ENCODE measurements at places on chromosomes 2 and 18. TPM values are rescaled to one million over a fixed set of nuclear protein-coding genes. Genes with fewer than 3 reads are reported as not detected.

Gene SERPINB2
- total RNA-seq: 0.27 TPM

Gene UGT1A6
- not detected for total RNA-seq

Gene REG1B
- total RNA-seq: 4.9 TPM

Gene ELAC1
- 5.1 TPM for total RNA-seq

Gene SLC11A1
- 56.1 TPM for total RNA-seq

Gene AGXT
- not detected for total RNA-seq

Gene ABCG5
- total RNA-seq: not detected

Gene NT5C1B
- total RNA-seq: not detected

Gene GPR39
- 0.42 TPM for total RNA-seq

- DNase-seq: no peak
- no peaks in the 10 kb centered on the region for H3K27me3 ChIP-seq
- no peak overlapping the region for H3K4me3 ChIP-seq
- no peaks in the 10 kb centered on the region for H3K36me3 ChIP-seq
- H3K27ac ChIP-seq: no peak overlapping the region
- no peaks in the 10 kb centered on the region for H3K4me1 ChIP-seq
Observed at GRCh38 chr18:79239631-79240030, 156.1 kb upstream of the NFATC1 start.

DNA sequence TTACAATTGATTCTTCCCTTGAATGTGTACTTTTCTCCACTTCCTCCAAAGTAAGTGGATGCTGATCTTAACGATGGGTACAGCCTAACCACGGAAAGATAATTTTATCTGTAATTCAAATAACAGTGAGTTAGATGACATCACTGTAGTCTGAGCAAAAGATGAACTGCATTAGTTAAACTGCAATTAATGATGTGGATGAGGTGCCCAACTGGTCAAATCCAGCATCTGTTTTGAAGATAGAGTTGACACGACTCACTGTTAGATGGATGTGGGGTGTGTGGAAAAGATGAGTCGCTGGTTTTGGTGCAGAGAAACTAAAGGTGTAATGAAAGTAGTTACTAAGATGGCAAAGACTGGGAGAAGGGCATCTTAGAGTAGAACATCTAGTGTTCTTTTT is 270.5 kb upstream of the MEIS1 start:
- no peak overlapping the region for H3K4me3 ChIP-seq
- no peak for DNase-seq
- no peaks in the 10 kb centered on the region for H3K4me1 ChIP-seq
- H3K36me3 ChIP-seq: no peaks in the 10 kb centered on the region
- no peak overlapping the region for H3K27ac ChIP-seq
- H3K27me3 ChIP-seq: no peaks in the 10 kb centered on the region

DNA sequence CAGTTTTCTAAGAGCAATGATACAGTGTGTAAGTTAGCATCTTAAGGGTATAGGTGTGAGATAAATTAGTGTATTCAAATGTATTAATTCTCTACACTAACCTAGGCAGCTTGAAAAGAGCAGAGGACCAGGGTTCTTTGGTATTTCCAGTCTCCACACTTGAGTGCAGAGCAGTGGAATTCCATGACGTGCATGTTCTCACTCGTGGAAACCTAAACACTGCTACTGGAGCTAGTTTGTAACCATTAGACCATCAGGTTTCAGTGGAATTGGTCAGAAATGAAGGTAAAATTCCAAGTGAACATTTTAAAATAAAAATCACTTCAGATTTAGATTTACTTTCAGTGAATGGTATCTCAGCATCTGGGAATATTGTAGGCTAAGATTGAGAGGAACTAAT is 9.0 kb downstream of the SPTBN1 start:
- DNase-seq: no peak
- H3K4me3 ChIP-seq: no peak overlapping the region
- H3K36me3 ChIP-seq: no peaks in the 10 kb centered on the region
- H3K4me1 ChIP-seq: peaks cover 4% of the 10 kb centered on the region
- no peaks in the 10 kb centered on the region for H3K27me3 ChIP-seq
- no peak overlapping the region for H3K27ac ChIP-seq

DNA sequence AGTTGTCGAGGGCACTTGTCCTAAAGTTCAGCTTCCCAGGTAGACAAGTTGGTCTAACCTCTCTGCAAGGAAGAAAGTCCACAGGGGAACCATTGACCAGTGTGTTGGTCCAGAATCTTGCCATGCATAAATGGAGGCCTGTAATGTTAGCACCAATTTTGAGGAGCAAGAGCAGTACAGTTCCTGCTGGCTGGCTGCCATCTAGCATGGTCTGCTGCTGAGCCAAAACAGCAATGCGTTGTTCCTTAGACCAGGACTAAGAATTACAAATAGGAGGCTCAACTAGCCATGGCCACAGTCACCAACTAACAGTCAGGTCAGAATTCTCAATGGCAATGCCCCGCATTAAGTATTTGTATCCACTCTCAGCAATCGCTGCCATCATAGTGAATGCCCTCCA is 72.8 kb upstream of the WIPF1 start:
- H3K36me3 ChIP-seq: no peaks in the 10 kb centered on the region
- H3K4me3 ChIP-seq: no peak overlapping the region
- DNase-seq: peak; percentile 66
- H3K4me1 ChIP-seq: peaks cover 2% of the 10 kb centered on the region
- no peaks in the 10 kb centered on the region for H3K27me3 ChIP-seq

DNA sequence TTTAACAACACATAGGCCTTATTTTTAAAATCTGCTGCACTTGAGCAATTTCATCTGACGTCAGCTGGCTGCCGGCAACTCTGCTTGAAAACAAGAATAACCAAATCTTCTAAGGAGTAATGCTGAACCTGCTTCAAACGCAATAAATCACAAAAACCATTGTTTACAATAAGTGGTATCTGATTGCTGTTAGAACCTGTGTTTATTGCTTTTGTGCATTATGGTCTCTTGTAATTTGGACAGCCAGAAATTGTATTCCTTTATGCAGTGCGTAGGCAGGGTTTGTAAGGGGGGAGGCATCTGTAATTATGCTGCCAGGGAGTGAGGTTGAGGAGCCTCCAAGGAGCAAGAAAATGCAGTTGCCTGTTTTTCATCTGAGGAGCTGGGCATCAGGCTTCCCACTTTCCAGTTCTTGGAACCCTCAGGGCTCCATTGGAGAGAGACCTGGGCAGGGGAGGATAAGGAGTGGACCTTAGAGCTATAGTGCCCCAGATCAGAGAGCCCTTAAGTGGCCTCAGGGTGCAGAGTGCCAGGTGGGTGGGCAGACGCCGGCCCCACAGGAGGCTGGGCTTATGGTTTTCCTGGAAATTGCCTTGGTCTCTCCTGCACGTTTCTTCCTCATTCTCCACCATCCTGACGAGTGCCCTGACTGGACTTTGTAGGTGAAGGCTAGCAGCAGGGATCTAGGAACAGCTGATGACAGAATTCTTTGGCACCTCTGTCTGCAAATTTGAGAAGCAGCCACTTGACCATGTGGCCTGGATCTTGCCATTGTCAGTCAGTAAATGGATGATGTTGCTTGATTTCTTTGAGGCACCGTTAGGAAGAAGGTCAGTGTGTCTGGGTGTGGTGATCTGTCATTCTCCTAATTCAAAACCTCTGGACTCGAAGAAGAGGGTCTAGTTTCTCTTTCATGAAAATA is 129.2 kb downstream of the KLHL29 start:
- DNase-seq: no peak
- no peak overlapping the region for H3K4me3 ChIP-seq
- H3K27me3 ChIP-seq: no peaks in the 10 kb centered on the region
- no peak overlapping the region for H3K27ac ChIP-seq
- H3K36me3 ChIP-seq: no peaks in the 10 kb centered on the region

GRCh38 chr2:68878753-68879152 is 7.6 kb upstream of the BMP10 start:
- no peak overlapping the region for H3K27ac ChIP-seq
- no peaks in the 10 kb centered on the region for H3K4me1 ChIP-seq
- no peak for DNase-seq
- H3K27me3 ChIP-seq: no peaks in the 10 kb centered on the region

- DNase-seq: no peak
- no peaks in the 10 kb centered on the region for H3K27me3 ChIP-seq
- no peak overlapping the region for H3K27ac ChIP-seq
- no peak overlapping the region for H3K4me3 ChIP-seq
Observed at GRCh38 chr2:228507231-228507824, 325.8 kb upstream of the SPHKAP start.

GRCh38 chr2:162069267-162069903 is 4.6 kb downstream of the DPP4 start:
- H3K27me3 ChIP-seq: no peaks in the 10 kb centered on the region
- H3K4me1 ChIP-seq: no peaks in the 10 kb centered on the region
- H3K27ac ChIP-seq: no peak overlapping the region
- H3K4me3 ChIP-seq: no peak overlapping the region
- no peak for DNase-seq

DNA sequence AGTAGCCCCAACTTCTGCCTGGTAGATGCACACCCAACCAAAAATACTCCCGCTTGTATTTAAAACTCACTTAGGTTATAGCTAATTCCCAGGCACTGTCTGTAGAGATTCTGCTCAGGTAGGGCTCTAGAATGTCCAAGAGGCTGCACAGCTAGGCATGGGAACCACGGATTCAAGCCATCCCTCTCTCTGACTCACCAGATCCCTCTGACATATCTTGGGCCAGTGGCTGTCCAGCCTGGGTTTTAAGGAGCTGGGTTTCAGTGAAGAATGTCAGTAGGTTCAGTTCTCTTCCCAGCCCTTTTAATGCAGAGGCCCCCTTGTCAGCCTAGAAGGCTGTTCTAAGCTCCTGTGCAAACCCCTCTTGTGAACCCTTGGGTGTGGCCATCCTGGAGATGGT is 15.9 kb upstream of the IL1R1 start:
- peaks cover 3% of the 10 kb centered on the region for H3K4me1 ChIP-seq
- H3K27ac ChIP-seq: no peak overlapping the region
- H3K27me3 ChIP-seq: no peaks in the 10 kb centered on the region
- no peaks in the 10 kb centered on the region for H3K36me3 ChIP-seq

- no peak overlapping the region for H3K27ac ChIP-seq
- peaks cover 3% of the 10 kb centered on the region for H3K36me3 ChIP-seq
Observed at GRCh38 chr2:177433402-177433801, 40.8 kb downstream of the AGPS start.

DNA sequence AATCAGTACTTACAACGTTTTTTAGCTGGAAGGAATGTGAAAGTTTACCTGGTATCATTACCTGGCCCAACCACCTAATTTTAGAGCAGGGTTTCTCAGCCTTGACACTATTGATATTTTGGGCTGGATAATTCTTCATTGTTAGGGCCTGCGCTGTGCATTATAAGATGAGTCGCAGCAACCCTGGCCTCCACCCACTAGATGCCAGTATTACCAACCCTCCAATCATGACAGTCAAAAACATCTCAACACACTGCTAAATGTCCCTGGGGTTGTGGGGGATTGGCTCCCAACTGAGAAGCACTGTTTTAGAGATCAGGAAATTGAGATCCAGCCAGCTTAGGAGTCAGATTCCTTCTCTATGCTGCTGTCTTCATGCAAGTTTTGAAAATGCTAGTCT is 265.3 kb upstream of the TCF4 start:
- DNase-seq: no peak
- H3K4me3 ChIP-seq: no peak overlapping the region
- no peaks in the 10 kb centered on the region for H3K4me1 ChIP-seq
- no peaks in the 10 kb centered on the region for H3K36me3 ChIP-seq
- no peaks in the 10 kb centered on the region for H3K27me3 ChIP-seq

DNA sequence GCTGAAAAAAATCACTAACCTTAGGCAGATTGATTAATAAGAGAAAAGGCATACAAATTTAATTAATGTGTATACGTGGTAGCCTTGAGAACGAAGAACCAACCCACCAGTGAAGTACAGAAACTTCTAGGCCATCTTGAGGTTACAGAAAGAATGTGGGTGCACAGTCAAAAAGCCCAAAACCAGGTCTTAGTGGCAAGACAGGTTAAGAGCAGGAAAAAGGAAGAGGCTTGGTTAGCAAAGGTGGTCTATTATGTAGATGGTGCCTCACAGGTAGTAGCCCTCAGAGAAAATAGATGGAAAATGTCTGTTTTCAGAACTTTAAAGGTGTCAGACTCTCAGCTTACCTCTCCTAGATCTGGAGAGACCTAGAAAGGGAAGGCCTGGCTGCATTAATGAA is 22.0 kb upstream of the SLC35G4 start:
- no peaks in the 10 kb centered on the region for H3K36me3 ChIP-seq
- DNase-seq: no peak
- H3K4me3 ChIP-seq: no peak overlapping the region
- H3K4me1 ChIP-seq: no peaks in the 10 kb centered on the region

DNA sequence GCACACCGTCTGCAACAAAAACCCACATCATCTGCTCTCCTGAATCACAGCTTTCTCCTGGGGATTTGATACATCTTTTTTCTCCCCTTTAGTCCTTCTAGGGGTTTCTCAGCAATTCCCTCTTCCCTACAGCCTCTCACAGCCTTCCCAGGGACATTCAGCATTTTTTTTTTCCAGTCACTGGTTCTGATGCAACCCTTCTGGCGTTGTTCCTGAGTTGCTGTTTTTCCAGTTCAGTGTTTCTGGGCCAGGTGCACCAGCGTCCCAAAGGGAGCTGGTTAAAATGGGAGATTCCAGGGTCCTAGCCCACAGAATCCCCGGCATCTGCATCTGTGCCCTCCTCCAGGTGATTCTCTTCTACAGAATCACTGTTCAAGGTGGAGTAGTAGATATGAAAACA is 36.1 kb downstream of the ADCY3 start:
- H3K27ac ChIP-seq: no peak overlapping the region
- no peaks in the 10 kb centered on the region for H3K27me3 ChIP-seq
- H3K4me3 ChIP-seq: no peak overlapping the region
- no peaks in the 10 kb centered on the region for H3K4me1 ChIP-seq

- DNase-seq: peak; percentile 29
- H3K36me3 ChIP-seq: no peaks in the 10 kb centered on the region
- no peaks in the 10 kb centered on the region for H3K4me1 ChIP-seq
- H3K27me3 ChIP-seq: no peaks in the 10 kb centered on the region
- H3K27ac ChIP-seq: no peak overlapping the region
Observed at GRCh38 chr2:43034242-43034619, 192.2 kb downstream of the ZFP36L2 start.

DNA sequence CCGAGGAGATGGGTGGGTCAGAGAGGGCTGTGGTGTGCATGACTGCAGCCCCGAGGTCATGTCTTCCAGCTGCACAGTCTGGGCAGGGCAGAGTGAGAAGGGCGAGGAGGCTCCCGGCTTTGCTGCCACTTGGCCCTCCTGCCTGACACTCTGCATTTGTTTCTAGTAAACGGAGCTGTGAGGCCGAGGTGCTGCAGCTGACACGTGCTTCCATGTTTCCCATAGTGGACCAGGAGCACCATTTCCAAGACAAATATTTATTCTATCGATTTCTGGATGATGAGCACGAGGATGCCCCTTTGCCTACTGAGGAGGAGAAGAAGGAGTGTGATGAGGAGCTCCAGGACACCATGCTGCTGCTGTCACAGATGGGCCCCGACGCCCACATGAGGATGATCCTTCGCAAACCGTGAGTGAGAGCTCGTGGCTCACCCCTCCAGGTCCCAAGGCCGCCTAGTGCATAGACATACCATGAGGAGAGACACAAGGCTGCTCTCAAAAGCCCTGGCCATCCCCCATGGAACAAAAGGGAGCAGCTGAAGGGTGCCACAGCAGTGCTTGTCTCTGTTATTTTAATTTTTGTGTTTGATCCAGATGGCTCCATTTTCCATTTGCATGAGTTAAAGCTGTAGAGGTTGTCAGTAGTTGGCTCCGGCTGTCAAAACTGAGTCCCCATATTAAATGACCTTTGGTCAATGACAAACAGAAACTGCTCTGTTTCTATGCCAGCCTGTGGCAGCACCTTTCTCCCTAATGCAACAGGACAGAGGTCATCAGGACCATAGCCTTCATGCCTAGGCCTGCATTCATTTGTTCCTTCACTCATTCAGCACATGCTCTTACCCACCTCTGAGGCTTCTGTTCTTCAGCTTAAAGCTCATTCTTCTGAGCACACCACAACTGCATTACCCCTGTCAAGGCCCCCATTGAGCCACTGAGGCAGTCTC is 108.3 kb upstream of the MAP3K20 start:
- no peak for DNase-seq
- H3K27ac ChIP-seq: no peak overlapping the region
- no peak overlapping the region for H3K4me3 ChIP-seq
